NCI-H510A treated with DMSO at 0.1 percent for 48 hours (cell line): ENCODE measurements at places on chromosomes 5 and 9.

- DNase-seq, result no peak
Measured at GRCh38 chr5:59905188-59905587, 11.7 kb upstream of the PDE4D start.

- DNase-seq, result no peak
Measured at GRCh38 chr5:28369418-28369817, 1331.0 kb upstream of the CDH9 start.

DNA sequence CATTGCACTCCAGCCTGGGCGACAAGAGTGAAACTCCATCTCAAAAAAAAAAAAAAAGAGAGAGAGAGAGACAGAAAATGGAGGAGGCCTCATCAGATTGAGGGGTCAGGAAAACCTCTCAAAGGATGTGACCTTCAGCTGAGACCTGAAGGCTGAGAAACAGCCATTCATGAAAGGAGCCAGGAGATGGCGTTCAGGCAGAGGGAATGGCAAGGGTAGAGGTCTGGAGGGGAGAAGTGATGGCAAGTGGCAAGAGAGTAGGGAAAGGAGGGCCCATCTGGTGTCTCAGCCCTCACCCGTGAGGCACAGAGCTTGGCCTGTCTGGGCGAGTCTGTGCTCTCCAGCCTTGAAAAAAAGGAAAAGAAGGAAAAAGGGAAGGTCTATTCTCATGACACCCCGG is 17.0 kb downstream of the CAMK2A start:
- DNase-seq, result no peak

GRCh38 chr9:129667850-129668249 is 2.4 kb downstream of the PRRX2 start:
- DNase-seq, result no peak

GRCh38 chr9:77756449-77756848 is 108.3 kb upstream of the GNA14 start:
- DNase-seq, result no peak

GRCh38 chr5:6705088-6705487 is 8.1 kb upstream of the TENT4A start:
- DNase-seq, result no peak

- DNase-seq, result no peak
Measured at GRCh38 chr9:87950765-87951488, 23.4 kb downstream of the CDK20 start.

DNA sequence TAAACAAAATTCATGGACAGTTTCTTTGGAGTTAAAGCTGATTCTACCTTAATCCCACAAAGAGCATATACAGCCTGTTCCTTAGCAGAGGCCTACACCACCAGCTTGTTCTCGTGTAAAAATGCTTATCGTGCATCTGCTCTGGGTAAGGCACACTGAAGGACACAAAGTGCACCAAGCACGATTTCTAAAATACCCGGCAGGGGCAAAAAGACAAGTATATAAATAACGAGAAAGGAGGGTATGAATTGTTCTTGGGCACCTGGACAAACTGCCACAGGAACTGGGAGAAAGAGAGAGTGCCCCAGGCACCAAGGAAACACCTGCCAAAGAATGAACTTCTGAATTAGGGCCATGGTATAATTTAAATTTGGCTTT is 25.3 kb downstream of the NSUN2 start:
- no peak for DNase-seq

- DNase-seq, result no peak
Measured at GRCh38 chr9:132562306-132562573, 20.2 kb upstream of the BARHL1 start.

DNA sequence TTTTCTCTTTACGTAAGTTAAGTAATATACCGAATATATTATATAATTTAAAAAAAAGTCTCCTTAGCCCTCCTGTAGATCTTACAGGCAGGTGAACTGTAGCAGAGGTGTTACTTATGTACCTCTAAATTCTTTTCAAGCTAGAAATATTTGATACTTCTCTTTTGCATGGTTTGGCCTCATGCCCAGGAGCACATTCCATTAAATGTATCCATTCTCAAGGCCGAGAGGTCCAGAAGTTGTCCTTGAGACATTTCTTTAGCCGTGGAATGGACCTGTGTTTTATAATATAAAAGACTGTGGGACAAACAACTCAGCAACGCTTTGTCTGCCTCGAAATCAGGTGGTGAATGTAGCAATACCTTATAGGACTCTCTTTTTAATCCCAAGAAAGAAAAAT is 184.5 kb downstream of the TRIO start:
- no peak for DNase-seq

DNA sequence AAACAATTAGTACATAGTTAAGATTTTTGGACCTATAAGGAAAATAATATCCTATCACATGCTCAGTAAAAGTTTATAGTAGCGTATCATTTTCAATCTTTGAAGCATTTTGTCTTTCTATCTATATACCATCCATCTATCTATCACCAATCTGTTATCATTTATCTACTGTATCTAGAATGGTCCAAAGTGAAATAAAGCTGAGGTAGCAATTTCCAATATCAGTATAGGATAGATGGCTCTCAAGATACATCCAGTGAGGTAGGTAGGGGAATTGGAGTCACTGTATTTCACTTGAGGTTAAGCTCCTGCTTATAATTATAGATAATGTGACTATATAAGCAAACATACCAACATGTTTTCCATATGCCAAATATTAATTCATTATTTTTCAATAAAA is 889.1 kb upstream of the CTNND2 start:
- no peak for DNase-seq

- no peak for DNase-seq
Measured at GRCh38 chr5:58184910-58185309, 275.0 kb downstream of the PLK2 start.

DNA sequence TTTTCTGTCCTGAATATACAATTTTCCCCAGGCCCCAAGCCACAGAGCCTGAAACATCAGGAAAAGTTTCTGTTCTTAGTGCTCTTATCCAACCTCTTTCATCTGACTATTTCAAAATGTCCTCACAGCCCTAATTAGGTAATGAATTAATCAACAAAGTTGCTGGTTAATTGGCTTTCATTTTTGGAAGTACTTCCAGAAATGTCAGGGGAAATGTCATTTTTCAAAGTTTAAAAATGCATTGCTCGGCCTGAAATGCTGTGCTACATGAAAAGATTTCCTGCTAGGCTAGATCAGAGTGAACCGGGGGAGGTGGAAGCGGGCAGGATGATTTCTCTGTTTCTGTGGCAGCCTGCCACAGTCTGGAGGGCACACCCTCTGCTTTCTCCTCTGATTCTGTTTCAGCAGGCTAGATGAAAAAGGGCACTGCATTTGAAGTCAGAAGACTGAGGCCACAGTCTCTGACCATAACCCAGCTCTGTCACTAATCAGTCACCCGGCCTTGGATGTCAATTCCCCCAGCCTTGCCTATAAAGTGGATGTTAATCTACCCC is 55.9 kb upstream of the BARX1 start:
- DNase-seq, result no peak

GRCh38 chr5:54820346-54821134 is 164.9 kb downstream of the ESM1 start:
- no peak for DNase-seq

GRCh38 chr9:96061293-96061987 is 185.9 kb downstream of the ERCC6L2 start:
- DNase-seq, result no peak

DNA sequence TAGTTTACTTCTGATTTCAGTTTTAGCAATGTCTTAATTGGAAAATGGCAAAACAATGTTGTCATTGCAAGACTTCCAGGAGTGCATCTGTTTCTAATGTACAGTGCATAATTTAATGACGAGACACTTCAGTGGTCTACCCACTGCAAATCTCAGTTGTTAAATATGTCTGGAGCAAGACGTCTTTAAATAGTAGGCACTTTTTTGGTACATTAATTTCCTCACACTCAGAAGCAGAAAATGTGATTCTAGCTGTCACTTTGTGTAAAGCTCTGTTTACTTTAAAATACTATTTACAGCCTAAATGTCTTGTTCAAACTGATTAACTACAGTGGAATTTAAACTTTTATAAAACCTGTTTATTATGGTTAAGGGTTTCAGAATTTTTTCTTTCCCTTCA is 815.5 kb downstream of the TLE1 start:
- no peak for DNase-seq

- no peak for DNase-seq
Measured at GRCh38 chr9:14687042-14687719, 6.1 kb downstream of the ZDHHC21 start.

- no peak for DNase-seq
Measured at GRCh38 chr5:54009357-54009756, 301.0 kb downstream of the ARL15 start.

DNA sequence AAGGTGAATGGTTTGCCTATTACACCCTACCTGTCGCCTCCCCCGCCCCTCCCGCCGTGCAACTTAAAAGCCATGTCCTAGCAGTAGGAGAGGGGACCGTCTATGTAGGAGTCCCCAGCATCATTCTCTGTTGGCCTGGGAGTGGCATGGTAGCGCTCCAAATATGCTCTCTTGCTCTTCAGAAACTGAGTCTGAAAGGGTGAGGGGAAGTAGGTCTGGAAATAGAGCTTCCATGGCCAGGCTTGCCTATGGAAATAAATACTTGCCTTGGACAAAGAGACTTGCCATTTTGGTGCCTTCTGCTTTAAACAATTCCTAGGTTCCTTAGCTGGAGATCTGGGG is 1.4 kb downstream of the RGS7BP start:
- no peak for DNase-seq

GRCh38 chr9:129291041-129291501 is 113.0 kb upstream of the IER5L start:
- DNase-seq, result no peak

- DNase-seq, result no peak
Measured at GRCh38 chr5:34685485-34686165, 29.5 kb downstream of the RAI14 start.

GRCh38 chr5:150671509-150672236 is 10.6 kb downstream of the MYOZ3 start:
- no peak for DNase-seq

DNA sequence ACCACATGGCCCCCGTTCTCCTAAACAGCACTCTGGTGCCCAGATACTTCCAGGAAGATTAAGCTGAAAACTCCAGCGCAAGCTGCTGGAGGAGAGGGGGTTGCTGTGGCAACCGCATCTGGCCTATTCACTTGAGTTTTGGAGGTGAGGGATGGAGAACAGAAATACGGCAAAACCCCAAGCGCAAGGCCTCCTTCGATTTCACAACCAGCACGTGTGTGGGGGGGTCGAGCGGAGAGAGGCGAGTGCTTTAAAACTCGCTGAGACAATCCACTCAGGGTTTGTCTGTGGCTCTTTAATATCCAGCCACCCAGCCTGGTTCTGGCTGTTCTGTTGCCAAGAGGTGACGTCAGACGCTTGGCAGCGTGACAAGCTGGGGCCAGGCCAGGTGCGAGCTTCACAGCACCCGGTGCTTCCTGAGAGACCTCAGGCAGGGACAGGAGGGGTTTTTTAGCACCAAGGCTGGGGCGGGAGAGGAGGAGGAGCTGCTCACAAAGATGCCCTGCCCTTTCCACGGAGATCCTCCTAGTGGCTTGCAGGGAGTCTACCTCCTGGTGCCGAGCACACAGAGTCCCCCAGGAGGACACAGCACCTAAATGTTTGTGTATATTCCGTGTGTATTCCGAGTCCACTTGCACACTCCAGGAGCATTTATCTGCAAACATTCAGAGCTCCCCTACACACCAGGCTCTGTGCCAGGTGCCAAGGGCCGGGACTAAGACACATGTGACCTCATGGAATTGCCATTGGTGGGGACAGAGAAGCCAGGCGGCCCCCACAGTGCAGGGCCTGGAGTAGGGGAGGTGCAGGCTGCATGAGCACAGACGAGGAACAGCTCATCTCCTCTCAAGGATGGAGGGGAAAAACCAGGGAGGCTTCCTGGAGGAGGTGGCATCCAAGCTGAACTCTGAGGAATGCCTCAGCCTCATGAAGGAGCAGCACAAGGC is 194.6 kb downstream of the OLFM1 start:
- DNase-seq, result peak; percentile 30

- no peak for DNase-seq
Measured at GRCh38 chr5:175508896-175509295, 30.5 kb downstream of the SFXN1 start.

DNA sequence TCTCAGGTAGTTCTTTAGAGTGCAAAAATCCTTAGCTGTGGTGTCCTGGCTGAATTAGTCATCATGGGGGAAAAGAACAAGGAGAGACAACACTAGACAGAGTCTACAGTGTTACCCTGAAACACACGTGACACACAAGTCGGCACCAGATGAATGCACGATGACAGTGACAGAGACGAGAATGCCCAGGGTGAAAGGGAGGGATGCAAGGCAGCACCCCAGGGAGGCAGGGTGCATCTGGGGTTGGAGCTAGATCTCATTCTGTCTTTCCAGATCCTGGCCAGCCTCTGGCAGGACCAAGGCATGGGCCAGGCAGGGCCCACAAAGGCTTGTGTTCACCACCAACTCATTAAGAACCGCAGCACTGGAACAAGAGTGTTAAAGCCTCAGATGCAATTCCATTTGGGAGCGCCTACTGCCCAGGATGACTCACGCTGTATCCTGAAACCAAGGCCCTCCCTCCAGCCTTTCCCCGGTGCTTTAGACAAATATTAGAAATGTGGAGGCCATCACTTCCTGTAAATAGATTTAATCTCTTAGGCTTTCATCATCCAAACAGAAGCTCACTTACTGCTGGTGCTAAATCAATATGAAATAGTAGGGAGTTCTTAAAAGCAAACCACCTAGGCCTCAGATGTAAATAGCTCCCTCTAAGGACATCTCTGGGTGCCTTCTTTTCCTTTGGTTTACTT is 56.1 kb downstream of the IRX2 start:
- no peak for DNase-seq

- DNase-seq, result no peak
Measured at GRCh38 chr5:148623741-148624140, 30.6 kb downstream of the HTR4 start.

GRCh38 chr9:134663753-134664415 is 22.3 kb downstream of the COL5A1 start:
- no peak for DNase-seq

DNA sequence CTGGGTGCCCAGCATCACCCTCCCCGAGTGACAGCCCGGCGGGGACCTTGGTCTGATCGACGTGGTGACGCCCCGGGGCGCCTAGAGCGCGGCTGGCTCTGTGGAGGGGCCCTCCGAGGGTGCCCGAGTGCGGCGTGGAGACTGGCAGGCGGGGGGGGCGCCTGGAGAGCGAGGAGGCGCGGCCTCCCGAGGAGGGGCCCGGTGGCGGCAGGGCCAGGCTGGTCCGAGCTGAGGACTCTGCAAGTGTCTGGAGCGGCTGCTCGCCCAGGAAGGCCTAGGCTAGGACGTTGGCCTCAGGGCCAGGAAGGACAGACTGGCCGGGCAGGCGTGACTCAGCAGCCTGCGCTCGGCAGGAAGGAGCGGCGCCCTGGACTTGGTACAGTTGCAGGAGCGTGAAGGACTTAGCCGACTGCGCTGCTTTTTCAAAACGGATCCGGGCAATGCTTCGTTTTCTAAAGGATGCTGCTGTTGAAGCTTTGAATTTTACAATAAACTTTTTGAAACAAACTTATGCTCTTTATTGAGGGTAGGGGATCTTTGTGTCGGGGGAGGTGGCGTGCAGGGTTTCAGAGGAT is 1.3 kb downstream of the GADD45G start:
- peak; percentile 66 for DNase-seq

- no peak for DNase-seq
Measured at GRCh38 chr5:173613433-173614159, 2.9 kb downstream of the BOD1 start.
